Activated T-helper 1 cell treated with anti-CD3 and anti-CD28 coated beads, Interleukin-2, amount 50 U/mL, for 16 hours (primary cell): ENCODE measurements at places on chromosomes 5 and 9.

DNA sequence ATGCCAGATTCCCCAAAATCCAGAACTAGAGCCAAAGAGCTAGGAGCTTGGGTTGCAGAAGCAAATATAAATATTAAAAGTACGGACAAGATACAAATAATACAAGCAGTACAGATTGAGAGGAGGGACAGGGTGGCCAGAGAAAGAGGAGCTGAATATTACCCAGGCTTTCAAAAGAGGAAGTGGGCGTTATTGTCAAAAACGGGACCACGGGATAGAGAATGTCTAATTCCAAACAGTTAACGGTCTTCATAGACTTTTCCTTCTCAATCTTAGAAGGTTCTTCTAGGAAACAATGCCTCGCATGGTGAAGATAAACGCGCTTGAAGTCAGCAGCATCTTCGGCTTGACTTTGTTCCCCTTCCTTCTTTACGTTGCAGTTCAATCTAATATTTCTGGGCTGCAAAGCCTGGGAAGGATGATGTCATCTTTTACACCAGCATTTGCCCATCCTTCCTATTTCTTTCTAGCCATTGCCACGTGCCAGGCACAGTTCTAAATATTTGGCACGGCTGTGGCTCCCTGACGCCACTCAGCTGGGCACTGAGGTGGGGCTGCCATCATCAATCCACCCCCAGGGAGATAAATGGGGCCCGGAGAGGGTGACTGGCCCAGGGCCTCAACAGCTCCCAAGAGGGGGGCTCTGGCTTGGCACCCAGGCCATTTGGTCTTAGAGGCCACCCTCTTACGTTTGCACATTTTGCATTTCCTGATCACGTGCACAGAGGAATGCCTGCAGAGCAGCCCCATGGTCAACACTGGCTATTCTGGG is 16.3 kb upstream of the OLFM1 start:
- no peak for DNase-seq

- peak; percentile 32 for DNase-seq
These were observed 833 bp downstream of the GAS1 start for GRCh38 chr9:86946201-86947145.

- no peak for DNase-seq
These were observed 713.4 kb downstream of the EFNA5 start for GRCh38 chr5:106957336-106957735.

- DNase-seq: no peak
These were observed 371.2 kb downstream of the NFIB start for GRCh38 chr9:13942695-13943094.

DNA sequence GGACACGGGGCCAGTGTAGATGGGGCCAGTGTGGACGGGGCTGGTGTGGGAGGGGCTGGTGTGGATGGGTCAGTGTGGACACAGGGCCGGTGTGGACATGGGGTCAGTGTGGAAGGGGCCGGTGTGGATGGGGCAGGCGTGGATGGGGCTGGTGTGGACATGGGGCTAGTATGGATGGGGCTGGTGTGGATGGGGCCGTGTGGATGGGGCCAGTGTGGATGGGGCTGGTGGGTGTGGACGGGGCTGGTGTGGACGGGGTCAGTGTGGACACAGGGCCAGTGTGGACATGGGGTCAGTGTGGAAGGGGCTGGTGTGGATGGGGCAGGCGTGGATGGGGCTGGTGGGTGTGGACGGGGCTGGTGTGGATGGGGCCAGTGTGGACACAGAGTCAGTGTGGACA is 23.8 kb downstream of the SLC9A3 start:
- DNase-seq: no peak

- no peak for DNase-seq
These were observed 193.2 kb downstream of the GADD45G start for GRCh38 chr9:89797937-89798455.

- no peak for DNase-seq
These were observed 38.9 kb upstream of the TLX3 start for GRCh38 chr5:171270136-171270535.

GRCh38 chr9:111851553-111851952 is 45.1 kb upstream of the UGCG start:
- no peak for DNase-seq

GRCh38 chr5:98772415-98773213 is 849 bp upstream of the RGMB start:
- peak; percentile 33 for DNase-seq

DNA sequence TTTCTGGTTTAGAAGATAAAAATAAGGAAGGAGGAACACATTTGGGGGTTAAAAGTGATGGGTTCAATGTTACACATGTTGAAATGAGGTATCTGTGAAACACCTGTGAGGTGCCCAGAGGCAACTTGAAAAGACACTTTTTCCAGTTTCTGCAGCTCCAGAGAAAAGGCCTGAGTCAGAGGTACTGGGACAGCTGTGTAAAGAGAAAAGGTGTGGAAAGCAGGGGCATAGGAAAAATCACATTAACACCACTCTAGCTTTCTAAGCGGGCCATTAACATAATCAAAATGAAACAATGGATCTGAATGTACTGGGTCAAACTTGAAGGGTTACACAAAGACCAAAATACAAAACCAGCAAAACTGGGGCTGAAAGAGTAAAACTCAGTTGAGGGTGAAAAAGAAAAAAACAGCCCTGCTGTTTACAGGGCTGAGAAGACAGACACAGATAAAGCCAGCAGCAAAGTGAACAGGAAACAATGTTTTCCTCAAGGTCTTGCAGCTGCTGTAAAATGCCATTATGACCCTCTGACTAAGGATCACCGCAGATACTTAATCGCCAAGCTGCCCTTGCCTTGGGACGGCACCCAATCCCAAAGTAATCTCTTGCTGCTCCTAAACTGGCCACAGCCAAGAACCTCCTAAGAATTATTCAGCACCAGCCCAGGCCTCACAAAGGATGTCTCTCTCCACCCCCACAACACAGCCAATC is 104.7 kb downstream of the DROSHA start:
- DNase-seq: no peak

- no peak for DNase-seq
These were observed 179.1 kb downstream of the MUSK start for GRCh38 chr9:110847671-110848070.

DNA sequence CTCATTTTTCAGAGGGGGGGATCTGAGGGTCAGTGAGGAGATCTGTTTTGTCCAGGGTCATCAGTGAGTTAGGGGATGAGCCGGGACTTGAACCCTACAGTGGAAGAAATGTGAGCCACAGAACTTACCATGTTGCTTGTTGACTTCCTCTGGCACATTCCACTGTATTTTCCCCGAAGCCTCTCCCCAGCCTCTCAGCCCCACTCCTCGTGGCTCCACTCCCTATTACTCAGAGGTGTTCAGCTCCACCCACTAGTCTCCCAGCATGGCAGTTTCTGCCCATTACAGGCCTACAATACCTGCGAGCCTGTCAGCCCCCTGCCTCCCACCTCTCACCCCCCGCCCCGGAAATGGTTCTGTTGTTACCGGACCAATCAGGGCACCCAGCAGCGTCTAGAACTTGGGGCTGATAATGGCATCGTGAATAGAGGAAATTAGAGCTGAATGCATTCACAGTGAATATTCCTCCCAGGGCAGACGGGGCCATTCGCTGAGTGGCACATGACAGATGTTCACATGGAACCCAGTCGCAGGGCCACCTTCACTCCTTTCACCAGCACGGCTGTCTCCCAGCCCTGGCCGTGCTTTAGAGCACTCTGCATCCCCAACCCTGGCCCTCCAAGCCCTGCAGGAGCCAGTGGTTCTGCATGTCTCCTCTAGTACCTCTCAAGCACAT is 81.6 kb downstream of the KCNIP1 start:
- no peak for DNase-seq

GRCh38 chr5:14417792-14418765 is 163.5 kb upstream of the OTULINL start:
- DNase-seq: no peak

GRCh38 chr9:84241817-84242373 is 98.7 kb downstream of the SLC28A3 start:
- no peak for DNase-seq

GRCh38 chr9:88174324-88174723 is 36.0 kb upstream of the SPATA31C2 start:
- DNase-seq: no peak

DNA sequence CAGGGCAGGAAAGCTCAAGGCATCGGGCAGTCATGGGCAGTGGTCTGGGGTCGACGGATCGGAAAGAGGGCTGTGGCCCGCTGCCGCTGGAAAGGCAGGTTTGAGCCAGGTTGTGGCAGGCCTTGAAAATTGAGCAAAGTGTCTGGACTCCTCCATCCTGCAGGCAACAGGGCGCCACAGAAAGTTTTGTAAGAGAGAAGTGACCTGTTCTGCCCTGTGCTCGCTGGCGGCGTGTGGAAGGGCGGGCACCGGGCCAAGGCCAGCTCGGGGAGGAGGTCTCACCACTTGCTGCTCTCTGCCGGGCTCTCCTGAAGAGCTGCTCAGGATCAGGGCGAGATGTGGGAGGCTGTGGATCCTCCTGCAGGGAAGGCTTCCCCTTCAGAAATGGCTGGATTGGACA is 41.4 kb upstream of the FAT2 start:
- DNase-seq: no peak

- DNase-seq: no peak
These were observed 21.8 kb upstream of the CPEB4 start for GRCh38 chr5:173866243-173866857.

- no peak for DNase-seq
These were observed 139.8 kb downstream of the GAS1 start for GRCh38 chr9:86807367-86807976.

DNA sequence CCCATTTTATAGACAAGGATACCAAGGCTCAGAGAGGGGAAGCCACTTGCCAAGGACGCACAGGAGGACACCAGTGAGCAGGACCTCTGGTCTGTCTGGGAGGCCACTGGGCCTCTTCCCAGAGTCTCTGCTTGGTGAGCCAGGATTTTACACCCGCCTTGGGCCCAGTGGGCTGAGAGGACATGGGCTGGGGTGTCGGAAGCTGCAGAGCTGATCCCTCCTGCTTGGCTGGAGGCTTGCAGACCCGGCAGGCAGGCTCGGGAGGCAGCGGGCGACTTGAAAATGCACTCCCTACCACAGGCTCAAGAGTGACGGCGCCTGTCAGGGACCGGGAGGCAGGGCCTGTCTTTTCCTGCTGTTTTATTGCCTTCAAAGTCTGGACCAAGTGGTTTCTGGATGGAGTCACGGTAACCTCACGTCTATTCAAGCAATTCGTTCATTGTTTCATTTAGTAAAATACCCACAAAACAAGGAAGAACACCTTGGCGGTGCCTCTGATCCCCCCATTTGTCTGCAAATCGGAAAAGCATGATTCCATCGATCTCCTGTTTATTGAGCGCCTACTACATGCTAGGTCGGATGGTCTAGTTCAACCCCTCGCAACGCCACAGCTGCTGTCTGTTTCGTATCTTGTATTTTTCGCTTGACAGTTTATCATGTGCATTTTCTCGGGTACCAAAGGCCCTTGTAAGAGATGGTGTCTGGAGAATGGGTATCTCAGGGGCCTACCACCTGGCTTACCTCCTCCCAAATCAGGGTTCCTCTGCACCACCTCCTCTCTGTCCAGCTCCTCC is 108.1 kb upstream of the IER5L start:
- no peak for DNase-seq

- DNase-seq: no peak
These were observed 51.0 kb upstream of the DPYSL3 start for GRCh38 chr5:147560718-147561331.

DNA sequence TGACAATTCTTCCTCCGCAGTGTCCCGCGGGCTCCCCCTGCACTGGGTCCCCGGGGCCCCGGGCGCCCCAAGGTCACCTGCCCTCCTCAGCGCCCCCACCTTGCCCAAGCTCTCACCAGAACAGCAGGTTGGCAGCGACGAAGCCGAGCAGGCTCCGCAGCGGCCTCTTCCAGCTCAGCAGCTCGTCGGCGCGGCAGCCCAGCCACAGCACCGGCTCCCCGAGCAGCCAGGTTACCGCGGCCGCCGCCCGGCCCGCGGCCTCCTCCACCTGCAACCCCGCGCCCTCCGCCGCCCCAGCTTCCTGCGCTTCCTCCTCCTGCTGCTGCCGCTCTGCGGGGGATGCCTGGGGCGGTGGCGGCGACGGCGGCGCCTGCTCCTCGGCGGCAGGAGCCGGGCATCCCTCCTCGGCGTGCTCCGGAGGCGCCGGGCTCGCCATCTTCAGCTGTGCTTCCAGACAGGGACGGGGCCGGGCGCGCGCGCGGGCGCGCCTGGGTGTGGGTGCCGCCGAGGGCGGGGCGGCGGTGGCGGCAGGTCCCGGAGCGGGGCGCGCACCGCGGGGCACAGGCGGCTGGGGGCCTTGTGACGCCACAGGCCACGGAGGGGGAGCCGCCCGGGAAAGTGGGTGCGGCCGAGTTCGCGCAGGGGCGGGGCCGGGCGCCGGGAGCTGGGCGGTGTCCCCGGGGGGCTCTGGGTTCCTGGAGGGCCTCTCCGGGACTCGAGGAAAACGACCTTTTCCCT is at the start of gene RETREG1:
TSS of gene RETREG1 (minus strand) at position 462 of the 738 bp plus-strand sequence. CDS start at position 436, 26 bp downstream.
- DNase-seq: peak; percentile 76

GRCh38 chr9:91927922-91928510 is 22.0 kb downstream of the ROR2 start:
- DNase-seq: no peak

GRCh38 chr5:154087260-154087659 is 48.5 kb downstream of the MFAP3 start:
- DNase-seq: no peak

- DNase-seq: no peak
These were observed 119.1 kb downstream of the SLIT3 start for GRCh38 chr5:169181814-169182213.

- DNase-seq: no peak
These were observed 49.8 kb upstream of the PALM2AKAP2 start for GRCh38 chr9:109730228-109730627.

- DNase-seq: no peak
These were observed 61.4 kb downstream of the C5orf15 start for GRCh38 chr5:133907075-133907474.

- DNase-seq: no peak
These were observed 420.4 kb upstream of the WWC1 start for GRCh38 chr5:167871091-167871490.

DNA sequence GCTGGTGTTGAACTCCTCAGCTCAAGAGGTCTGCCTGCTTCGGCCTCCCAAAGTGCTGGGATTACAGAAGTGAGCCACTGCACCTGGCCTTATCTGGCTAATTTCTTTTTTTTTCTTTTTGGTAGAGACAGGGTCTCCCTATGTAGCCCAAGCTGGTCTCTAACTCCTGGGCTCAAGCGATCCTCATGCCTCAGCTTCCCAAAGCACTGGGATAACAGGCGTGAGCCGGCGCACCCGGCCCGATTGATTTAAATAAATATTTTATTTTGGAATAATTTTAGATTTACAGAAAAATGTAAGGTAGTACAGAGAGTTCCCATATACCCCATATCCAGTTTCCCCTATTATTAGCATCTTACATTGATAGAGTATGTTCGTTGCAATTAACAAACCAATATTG is 155.0 kb upstream of the MVB12B start:
- DNase-seq: no peak
